ENCODE measurements at places on chromosomes 5 and 9.

- no peak for DNase-seq
Observed at GRCh38 chr5:65366655-65367054, 115.1 kb downstream of the ADAMTS6 start.

- no peak for DNase-seq
Observed at GRCh38 chr5:171323007-171323406, 14.0 kb downstream of the TLX3 start.

DNA sequence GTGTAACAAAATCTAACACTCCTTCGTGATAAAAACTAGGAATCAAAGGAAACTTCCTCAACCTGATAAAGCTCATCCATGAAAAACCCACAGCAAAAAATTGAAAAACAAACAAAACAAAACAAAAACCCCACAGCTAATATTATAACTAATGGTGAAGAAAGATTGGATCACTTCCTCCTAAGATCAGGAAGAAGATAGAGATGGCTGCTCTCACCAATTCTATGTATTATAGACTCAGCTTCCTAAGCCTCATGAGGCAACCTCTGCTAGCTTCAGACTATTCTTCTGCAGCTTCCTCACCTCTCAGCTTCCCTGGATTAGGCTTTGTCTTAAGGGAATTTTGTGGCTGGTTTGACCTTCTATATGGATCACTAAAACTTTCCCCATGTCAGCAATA, 40.1 kb downstream of the PHAX start:
- DNase-seq, result no peak

DNA sequence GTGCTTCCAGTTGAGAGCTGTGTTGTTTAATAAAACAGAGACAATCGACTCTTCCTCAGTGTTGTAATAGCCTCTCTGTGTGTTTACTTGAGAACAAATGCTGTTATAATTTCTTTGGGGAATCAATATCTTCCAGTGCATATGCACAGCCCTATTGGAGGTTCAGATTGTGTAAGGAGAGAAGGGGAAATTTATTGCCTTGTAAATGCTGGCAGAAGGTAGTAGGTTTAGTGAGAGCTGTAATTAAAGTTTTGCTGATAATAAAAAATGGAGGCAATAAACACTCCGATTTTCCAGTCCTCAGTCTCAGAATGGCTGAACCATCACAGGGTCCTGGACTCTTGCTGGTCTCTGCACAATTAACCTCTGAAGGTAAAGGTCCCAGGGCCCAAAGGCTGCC, 128.3 kb downstream of the C5orf15 start:
- DNase-seq, result no peak

GRCh38 chr9:38756702-38757101, 36.8 kb upstream of the FAM240B start:
- no peak for DNase-seq

DNA sequence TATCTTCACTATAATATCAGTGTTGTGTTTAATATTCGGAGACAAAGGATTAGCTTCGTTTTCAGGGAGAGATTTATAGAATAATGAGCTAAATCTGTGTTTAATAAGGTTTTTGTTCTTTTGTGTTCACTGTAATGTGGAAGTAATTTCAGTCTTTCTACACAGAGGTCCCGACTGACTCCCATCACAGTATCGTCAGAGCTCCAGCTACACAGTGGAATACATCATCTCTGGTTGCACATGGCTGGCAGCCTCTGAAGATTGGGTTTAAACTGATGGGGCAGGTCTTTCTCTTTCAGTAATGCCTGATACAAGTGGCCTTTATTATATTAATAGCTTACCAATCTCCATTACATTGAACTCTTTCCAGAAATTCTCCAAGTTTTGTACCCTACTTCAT, 736.7 kb upstream of the RIOK2 start:
- no peak for DNase-seq

- DNase-seq, result peak; percentile 39
Observed at GRCh38 chr9:129006328-129007034, 21.6 kb downstream of the SH3GLB2 start.

DNA sequence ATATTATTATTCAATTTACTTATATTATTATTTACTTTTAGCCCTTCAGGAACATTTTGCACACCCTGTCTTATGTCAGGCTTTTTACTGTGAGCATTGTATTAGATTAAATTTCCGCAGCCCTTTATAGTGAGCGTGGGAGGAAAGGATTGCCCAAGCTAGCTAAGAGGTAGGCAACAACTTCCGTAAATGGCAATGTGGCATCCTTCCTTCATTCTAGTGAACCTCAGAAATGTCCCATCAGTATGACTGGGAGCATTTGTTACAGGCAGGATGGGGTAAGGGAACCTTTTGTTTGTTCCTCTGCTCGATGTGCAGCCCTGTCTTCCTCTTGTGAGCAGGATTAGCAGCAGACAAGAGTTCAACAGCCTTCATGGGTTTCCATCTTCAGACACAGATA, 6.2 kb upstream of the CD180 start:
- no peak for DNase-seq

GRCh38 chr5:18972177-18972576, 1015.8 kb downstream of the CDH18 start:
- DNase-seq, result no peak

DNA sequence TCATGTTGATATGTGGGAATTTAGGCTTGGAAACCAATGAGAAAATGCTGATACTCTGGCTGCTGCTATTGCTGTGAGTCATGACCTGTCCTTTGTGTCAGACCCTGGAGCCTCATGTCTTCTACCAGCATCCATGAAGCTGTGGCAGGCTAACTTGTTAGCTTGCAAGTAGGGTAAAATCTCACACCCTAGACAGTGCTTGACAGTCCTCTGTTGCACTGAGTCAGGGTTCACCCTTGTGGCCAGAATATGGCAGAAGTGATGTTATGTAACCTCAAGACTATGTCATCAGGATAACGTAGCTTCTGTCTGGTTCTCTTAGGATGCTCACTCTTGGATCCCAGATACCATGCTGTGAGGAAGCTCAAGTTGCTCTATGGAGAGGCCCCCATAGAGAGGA, 110.8 kb downstream of the LHX2 start:
- no peak for DNase-seq

DNA sequence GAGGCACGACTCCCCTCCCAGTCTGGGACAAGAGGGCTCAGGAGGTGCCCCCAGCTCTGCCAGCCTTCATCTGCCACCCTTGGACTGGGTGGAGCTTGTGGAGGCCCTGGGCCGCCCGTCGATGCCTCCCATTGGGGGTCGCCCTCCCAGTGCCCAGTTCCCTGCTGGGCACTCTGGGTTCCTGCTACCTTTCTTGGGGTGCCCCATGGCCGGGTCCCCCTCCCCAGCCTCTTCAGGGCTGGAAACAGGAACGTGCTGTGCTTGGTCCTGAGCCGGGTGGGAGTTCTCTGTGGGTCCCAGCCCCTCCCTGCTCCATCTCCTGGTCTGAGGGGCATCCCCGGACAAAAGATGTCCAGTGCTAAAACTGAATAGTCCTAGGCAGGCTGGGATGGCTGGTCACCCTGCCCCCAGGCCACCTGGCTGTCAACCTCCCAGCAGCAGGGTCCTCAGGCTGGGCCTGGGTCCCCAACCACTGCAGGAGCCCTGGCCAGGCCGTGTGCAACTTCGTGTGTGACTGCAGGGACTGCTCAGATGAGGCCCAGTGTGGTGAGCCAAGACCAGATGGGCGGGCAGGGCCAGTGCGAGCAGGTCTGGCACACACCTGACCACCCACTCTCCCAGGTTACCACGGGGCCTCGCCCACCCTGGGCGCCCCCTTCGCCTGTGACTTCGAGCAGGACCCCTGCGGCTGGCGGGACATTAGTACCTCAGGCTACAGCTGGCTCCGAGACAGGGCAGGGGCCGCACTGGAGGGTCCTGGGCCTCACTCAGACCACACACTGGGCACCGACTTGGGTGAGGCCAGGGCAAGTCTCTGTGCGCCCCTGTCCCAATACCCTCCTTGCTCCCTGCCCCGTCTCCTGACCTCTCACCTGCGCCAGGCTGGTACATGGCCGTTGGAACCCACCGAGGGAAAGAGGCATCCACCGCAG, 784 bp downstream of the MAMDC4 start:
- no peak for DNase-seq

- no peak for DNase-seq
Observed at GRCh38 chr9:126975327-126976220, 61.0 kb downstream of the RALGPS1 start.

GRCh38 chr5:132193165-132193694, 34.4 kb downstream of the P4HA2 start:
- no peak for DNase-seq

- DNase-seq, result no peak
Observed at GRCh38 chr5:120088836-120089235, 375.3 kb upstream of the PRR16 start.

- DNase-seq, result no peak
Observed at GRCh38 chr9:75432888-75433287, 344.6 kb downstream of the OSTF1 start.

Measured in activated CD4-positive, alpha-beta T cell treated with anti-CD3 and anti-CD28 coated beads, Interleukin-2, amount 50 U/mL, for 1 hour (primary cell).